ENCODE measurements at places on chromosomes 1 and 21.

- DNase-seq, result no peak
Measured at GRCh38 chr1:151820940-151821339, 10.7 kb downstream of the RORC start.

DNA sequence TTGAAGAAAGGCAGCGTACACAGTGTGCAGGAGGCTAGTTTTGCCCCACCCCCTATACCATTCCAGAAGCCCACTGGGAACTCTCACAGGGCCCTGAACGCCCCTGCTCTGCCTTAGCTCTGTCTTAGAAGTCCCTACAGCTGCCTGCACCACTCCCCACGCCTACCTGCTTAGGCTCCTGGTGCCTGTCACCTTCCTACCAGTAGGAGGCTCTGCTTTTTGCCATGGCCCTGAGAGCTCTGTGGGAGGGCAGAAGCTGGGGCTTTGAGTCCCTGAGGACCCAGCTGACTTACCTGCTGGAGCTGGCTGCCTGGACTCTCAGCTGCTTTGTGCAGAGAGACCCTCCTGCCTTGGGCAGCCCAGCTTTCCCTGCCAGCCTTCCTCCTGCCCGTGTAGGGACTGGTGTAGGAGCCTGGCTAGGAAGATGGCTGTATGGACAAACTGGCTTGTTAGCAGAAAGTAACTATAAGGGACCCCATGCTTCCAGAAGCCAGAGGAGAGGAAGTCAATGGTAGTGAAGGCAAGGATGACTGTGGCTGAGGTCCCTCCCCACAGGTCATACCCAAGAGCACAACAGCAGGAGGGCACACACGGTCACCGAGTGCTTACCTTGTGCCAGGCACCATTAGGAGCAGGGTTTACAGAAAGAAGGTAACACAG lies 9.8 kb upstream of the CELSR2 start:
- no peak for DNase-seq

DNA sequence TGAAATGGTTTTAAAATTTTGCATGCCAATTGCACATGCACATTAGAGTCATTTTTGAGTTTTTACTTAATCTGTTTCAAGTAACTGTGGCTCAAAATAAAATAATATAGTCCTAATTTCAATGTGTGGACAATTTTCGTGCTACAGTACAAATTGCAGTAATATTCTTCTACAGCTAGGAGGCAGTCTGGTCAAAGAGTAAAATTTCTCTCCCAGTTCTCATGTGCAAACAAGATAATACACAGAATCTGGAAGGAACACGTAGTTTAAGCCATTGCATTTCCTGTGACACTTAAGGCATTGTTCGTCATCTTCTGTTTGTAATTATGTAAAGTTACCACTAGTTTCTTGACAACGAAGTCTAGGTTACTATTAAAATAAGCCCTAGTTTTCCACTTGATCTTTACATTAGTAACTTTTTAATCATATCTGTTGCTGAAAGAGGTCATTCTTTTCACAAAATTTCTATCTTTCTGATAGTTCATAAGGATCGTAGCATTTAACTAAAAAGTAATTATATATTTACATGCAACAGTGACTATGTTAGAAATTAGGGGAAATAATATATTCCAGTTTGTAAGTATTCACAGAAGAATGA lies 28.9 kb downstream of the ODR4 start:
- DNase-seq, result no peak

DNA sequence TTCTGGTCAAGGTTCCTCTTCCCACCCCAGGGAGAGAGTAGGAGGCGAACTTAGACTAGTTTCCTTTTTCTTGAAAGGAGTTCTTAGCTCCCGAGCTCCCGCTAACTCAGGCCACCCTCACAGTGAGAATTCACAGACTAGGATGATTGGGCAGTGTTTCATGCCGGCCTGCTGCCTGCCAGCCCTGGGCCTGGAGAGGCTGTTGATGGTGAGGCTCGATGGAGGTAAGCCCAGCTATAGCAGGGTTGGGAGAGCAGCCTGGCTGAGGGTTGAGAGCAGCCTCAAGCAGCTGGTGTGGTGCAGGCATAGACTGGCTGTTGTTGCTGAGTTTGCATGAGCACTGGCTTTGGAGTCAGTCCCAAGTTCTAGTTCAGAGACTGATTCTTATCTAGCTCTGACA lies 274.4 kb downstream of the MATN1 start:
- DNase-seq, result no peak

DNA sequence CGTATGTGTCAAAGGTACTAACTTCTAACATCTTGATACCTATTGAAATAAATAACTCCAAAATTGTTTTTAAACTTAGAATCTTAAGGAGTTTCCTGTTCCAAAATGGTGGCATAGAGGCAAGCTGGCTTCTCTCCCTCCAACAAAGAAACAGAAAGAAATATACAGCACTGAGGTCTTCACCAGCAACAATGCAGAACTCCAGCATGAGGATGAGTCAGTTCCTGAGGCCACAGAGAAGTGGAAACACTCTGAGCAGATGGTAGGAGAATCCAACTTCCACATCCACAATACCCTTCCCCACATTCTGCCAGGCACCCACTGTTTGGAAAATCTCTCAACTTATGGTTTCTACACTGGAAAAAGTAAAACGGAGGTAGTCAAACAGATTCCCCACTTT lies 12.2 kb upstream of the PPIH start:
- no peak for DNase-seq

DNA sequence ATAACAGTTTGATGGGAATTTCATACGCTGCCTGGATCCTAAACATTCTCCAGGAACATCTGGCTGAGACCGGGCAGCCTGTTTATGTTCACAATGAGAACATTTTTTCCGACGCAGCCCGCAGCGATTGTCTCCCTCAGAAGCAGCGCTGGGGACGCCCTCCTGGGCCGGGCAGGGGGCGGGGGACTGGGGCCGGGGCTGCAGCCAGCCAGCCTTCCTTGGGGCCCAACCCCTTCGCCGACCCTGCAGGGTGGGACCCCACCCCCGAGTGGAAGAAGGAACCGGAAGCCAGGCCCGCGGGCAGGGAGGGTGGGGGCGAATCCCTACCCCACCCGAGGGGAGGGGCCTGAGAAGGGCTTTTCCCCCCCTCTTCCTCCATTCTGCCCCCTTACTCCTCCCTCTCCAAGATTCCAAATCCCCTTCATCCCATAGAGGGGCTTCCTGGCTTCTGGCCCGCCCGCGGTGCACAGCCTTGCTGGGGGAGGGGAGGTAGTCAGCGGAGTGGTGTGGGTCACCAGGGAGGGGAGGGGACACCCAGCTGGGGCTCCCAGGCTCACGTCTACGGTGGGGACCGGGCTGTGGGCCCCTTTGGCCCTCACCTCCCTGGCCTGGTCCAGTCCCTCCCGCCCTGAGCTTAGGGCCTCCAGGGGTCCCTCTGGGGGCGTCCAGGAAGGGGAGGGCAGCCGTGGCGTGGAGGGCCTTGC lies 60.6 kb downstream of the WNT9A start:
- DNase-seq, result no peak

DNA sequence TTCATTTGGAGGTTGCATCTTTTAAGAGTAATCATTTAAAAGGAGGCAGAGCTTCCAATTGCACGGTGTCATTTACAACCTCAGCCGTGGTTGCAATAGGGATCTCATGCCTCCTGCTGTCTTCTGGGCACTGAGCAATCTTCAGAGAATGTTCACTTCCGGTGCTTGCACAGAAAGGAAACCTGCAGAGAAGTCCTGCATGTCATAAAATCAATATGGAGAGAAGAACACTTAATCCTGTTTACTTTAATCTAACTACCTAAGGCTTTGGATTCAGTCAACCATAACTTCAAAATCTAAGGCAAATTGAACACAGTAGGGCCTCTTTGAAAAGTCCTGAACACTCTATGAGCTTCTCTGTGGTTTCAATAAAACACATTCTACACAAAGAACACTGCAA lies 11.3 kb upstream of the MAP10 start:
- DNase-seq, result no peak

DNA sequence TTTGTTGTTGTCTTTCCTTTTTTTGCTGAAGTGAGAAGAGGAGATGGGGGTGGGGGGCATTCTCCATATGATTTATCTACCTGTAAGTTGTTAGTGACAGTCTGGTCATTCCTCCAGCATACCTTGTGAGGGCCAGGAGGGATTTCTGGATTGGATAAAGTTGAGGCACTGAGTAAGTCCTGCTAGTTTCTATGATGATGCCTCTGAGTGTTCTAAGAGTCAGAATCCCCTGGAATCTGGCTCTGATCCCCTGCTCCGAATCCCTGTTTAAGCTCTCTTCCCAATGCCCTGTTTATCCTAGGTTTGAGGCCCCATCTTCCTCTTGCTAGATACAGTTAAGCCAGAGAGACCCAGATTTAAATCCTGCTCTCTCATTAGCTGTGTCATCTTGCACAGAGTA lies 83.2 kb upstream of the HOOK1 start:
- DNase-seq, result no peak

DNA sequence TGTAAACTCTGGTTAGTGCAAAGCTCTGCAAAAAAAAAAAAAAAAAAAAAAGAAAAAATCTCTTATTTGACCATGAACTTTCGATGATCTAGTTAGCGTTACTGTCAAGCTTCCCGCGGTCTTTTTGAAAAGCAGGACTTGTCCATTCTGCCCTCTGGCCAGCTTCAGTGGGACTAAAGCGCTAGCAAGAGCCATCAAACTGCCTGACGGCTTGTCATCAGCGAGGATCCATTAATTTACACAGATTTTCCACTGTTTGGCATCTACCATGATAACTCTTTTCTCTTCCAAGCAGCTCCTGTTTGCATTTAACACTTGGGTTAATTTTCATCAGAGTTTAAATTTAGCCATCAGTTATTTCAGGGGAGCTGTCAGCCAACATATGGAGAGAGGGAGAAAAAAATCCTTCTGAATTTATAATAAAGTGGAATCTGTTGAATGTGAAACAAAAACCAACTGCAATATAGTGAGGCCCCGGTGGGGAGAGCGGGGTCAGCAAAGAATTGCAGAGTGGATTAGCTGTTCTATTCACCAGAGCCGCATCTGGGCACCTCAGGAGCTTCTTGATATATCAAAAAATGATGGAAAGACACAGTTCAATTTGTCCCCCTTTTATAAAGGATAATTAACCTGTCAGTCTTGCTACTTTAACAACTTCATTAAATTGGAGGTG lies 298.2 kb downstream of the SPATA17 start:
- DNase-seq, result no peak

DNA sequence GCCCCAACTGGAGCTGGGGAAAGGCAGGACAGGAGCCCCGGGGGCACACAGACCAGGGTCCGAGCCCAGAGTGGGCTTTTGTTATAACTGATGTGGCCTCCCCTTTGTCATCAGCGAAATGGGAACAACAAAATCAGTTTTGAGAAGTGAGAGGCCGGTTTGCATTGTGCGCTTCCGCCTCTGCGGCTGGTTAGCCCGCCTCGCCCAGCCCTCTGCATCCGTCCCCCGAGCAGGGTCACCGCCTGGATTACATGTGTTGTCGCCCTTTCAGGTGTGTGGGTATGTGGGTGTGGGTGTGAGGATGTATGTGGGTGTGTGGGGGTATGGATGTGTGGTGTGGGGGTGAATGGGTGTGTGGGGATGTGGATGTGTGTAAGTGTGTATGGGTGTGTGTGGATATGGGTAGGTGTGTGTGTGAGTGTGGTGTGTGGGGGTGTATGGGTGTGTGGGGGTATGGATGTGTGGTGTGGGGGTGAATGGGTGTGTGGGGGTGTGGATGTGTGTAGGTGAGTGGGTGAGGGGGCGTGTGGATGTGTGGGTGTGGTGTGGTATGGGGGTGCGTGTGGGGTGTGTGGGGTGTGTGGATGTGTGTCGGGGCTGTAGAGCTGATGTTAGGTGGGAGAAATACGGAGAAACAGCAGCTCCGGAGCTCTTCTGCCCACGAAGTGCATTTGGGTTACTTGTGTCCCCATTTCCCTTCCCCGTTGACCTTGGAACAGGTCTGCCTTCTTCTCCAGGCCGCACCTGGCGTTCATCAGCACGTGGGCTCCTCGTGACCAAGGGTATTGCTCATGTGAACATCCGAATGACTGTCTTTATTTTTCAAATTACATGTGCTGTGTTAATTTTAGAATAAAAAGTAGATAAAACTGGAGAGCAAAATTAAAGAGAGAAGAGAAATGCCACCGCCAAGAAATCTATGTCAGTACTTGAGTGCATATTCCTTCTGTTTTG lies 67.6 kb downstream of the FHAD1 start:
- DNase-seq, result no peak

DNA sequence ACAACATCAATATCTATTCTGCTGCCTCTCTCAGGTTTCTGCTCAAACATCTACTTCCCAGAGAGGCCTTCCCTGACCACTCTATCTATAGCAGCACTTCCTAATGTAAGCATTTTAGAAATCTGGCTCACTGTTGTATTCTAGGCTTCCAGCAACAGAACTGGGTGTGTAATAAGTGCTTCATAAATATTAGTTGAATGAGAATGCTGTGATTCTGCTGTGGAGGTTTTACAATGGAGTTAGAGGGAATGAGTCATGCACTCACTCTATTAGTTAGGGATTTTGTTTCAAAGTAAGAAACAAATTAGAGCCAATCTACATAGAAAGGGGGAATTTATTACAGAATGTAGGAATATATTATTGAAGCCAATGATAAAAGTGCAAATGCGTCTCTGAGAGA lies 38.6 kb upstream of the SLC35F3 start:
- no peak for DNase-seq

GRCh38 chr1:57848406-57848805 lies 424.5 kb upstream of the DAB1 start:
- DNase-seq, result no peak

GRCh38 chr1:2547210-2548067 lies 8.7 kb upstream of the TNFRSF14 start:
- DNase-seq, result no peak

GRCh38 chr1:2049718-2050431 lies at the start of gene PRKCZ:
Gene PRKCZ (plus strand): TSS chr1:2050411. CDS start chr1:2050631, 220 bp downstream.
- peak; percentile 47 for DNase-seq

- DNase-seq, result no peak
Measured at GRCh38 chr1:158246650-158247049, 7.6 kb upstream of the CD1A start.

DNA sequence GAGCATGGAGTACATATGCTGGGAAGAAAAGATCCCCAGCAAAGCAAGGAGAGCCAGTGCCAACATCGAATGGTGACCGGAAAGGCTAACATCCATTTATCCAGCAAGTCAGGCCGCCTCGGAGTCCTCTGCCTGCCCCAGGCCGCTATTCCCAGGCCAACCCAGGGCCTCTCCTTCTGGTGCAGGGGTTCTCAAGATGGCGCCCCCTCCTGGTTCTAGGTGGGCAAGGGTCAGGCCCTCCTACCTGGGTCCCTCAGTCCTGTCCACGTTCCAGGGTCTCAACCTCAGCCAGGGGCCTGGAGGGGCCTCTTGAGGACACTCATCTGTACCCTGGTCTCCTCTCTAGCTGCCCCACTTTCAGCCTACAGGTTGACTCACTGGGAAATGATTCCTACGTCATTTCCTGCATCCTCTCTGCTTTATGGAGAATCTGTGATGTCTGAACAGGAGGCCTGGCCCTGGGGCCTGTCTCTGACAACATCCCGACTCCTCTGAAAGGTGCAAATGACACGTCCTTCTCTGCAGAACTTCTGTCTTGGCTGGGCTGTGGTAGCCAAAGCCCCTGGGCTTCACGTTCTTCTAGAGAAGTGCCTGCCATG lies 145.3 kb downstream of the PSMG1 start:
- no peak for DNase-seq

GRCh38 chr1:230717251-230717650 lies 3.3 kb upstream of the AGT start:
- no peak for DNase-seq
